ENCODE measurements at places on chromosomes 4 and X.

- DNase-seq, result no peak
Observed at GRCh38 chr4:7701866-7702649, 237.6 kb downstream of the AFAP1 start.

GRCh38 chr4:10201381-10202223 lies 85.0 kb upstream of the WDR1 start:
- no peak for DNase-seq

- no peak for DNase-seq
Observed at GRCh38 chrX:68930542-68931317, 101.9 kb downstream of the EFNB1 start.

DNA sequence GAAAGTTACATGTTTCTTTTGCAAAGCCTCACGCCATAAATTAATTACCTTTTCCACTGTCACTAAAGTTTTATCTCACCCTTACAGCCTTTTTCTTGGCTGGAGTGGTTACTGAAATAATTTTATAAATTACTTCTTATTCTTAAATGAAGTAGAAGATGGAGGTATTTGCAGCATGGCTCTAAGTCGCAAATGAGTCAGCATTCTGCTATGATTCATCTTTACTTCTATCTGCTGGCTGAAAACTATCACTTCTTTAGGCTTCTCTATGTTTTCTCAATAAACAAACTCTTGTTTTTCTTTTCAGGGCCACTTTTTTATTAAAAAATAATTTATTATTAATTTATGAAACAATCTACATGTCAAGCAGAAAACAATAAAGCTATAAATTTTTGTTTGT lies 210.2 kb upstream of the GYPA start:
- DNase-seq, result no peak
